ENCODE measurements at places on chromosomes 1 and 21. TPM values are rescaled to one million over a fixed set of nuclear protein-coding genes. Genes with fewer than 3 reads are reported as not detected.

Gene CD5L
- not detected for total RNA-seq

Gene AMIGO1
- 2.7 TPM for total RNA-seq

Gene PODN
- total RNA-seq: 5.1 TPM

Gene CLCNKB
- not detected for total RNA-seq

Gene LCE3D
- total RNA-seq: not detected

Gene KIF21B
- total RNA-seq: 2.1 TPM

Gene ACTL8
- 0.19 TPM for total RNA-seq

Gene NECTIN4
- 78.4 TPM for total RNA-seq
